ENCODE measurements at places on chromosomes 3 and 15.

- no peak for DNase-seq
Observed at GRCh38 chr3:169822540-169822939, 9.8 kb upstream of the LRRC34 start.

DNA sequence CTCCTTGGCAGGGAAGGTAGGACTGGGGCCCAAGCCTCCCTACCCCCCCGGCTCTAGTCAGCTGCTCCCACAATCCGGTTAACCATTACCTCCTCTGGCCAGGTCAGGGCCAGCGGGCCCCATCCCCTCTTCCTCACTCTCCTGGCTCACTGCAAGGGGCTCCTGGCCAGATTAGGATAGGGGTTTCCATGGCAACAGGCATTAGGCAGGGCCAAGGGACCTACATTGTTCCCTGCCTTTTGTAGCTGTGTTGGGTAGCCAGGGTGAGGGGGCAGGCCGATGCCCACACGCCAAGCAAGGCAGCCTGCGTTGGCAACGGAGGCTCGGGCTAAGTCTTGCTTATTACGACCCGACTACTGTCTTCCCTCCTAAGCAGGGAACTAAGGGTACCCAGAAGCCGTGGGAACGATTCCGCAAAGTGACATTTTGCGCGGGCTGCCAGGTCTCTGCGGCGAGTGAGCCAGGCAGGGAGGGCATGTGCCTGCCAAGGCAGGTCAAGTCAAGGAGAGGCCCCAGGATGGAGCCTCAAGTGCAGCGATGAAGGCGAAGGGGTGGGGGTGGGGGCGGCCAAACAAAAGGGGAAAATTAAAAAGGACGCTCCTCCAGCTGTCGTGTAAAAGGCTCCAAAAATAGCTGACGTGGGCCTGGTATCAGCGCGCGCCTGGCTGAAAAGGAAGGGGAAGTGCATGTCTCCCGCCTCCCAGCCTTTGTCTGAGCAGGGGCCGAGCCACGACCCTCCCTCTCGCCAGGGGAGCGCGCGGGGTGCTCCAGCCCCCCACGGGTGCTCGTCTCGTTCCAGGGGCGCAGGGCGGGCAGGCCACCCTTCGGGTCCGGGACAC is 919 bp downstream of the IDH2 start:
- DNase-seq: no peak

DNA sequence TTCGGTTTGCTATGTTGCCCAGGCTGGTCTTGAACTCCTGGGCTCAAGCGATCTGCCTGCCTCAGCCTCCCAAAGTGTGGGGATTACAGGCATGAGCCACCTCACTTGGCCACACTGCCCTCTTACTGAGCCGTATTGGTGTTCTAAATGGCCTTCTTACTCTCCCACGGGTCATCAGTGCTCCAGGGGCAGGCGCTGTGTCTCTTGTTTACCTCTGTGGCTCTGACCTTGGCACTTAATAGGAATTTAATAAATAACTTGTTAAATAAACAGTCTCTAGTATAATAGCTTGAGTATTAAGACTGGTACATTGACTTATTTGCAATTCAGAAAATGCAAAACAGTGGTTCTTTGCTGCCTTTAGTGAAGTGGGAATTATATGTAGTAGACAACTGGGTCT is 13.7 kb downstream of the FLNB start:
- no peak for DNase-seq

- no peak for DNase-seq
Observed at GRCh38 chr3:173065543-173065981, 75.5 kb downstream of the SPATA16 start.

GRCh38 chr15:47817969-47818548 is 100.8 kb downstream of the SEMA6D start:
- no peak for DNase-seq

DNA sequence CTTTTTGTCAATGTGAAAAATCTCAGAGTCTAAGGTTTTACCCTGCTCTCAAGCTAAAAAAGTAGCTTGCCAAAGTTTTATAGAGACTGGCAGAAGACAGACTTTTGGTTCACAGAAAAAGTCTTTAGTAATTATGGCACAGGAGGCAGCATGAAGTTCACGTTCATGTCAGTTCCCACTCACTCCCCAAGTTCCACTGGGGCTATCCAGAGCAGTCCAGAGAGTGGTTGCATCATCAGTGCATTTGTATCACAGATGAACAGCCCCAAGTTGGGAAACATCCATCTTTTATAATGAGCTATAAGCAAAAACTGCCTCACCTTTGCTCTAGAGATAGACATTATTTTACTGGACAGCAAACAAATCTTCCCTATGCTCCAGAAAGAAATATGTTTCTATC is 454.1 kb upstream of the AGTR1 start:
- no peak for DNase-seq

DNA sequence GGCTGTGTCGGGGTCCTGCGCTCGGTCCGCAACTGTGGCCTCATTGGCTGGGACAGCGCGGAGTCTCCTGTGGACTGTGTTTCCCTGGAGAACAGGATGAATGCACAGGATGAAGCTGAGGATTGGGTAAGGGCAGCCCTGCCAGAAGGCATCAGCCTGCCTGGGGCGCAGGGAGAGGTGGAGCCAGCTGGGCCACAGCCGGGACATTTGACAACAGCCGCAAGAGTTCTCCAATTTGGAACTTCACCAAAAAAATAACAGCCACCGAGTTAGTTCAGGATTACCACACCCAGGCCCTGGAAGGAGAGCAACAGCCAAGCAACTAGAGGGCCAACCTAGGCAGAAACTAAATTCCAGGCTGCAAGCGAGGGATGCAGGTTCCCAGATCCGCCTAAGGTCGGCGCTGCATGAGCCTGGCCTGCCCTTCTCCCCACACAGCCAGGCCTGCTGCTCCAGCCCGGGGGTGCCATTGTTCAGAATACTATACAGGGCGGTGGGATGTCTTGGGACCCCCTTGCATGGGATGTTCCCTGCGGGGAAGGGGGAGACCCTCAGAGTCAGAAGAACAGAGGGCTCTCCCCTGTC is 229.3 kb downstream of the OCA2 start:
- no peak for DNase-seq

GRCh38 chr15:95656595-95656994 is 673.9 kb upstream of the NR2F2 start:
- DNase-seq: no peak

DNA sequence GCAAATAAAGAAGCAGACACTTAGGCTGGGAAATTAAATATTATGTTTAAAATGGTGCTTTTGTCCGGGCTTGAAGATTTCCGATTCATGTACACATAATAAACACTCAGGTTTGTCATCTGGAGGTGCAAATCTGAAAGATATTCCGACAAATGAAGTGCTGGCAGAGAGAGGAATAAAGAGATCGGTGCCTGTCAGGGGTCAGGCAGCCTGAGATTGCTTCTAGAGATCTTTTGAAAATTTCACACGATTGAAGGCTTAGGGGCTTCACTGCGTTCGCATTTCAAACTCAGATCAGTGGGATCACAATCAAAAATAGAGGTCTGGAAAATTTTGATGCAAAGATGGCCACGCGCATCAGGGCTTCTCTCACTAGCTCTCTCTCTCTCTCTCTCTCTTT is 33.2 kb downstream of the NR2F2 start:
- no peak for DNase-seq

GRCh38 chr15:65310431-65311137 is 6.1 kb downstream of the RNU5B-1 start:
- no peak for DNase-seq
